ENCODE measurements at places on chromosomes 3 and 15. TPM values are rescaled to one million over a fixed set of nuclear protein-coding genes. Genes with fewer than 3 reads are reported as not detected.

SRGAP3 gene
- 36.8 TPM for total RNA-seq

GOLGA6A gene
- total RNA-seq = not detected

KBTBD13 gene
- total RNA-seq = not detected

STRC gene
- 0.35 TPM for total RNA-seq

SCAPER gene
- total RNA-seq = 27.9 TPM

FAM174B gene
- 22.4 TPM for total RNA-seq

FANCD2OS gene
- total RNA-seq = not detected

MCF2L2 gene
- 0.57 TPM for total RNA-seq

IL5RA gene
- 1.4 TPM for total RNA-seq

CCR1 gene
- 3.1 TPM for total RNA-seq

GAP43 gene
- 0.28 TPM for total RNA-seq

Data from ovary (tissue), 10 donors.